Left ventricle myocardium inferior (tissue), 1 donor: ENCODE measurements at places on chromosomes 3 and 15.

- DNase-seq, result no peak
Observed at GRCh38 chr3:23574822-23575315, 230.9 kb upstream of the UBE2E1 start.

GRCh38 chr3:58055314-58055713 is 47.1 kb downstream of the FLNB start:
- no peak for DNase-seq

GRCh38 chr3:120559242-120560061 is 36.7 kb upstream of the NDUFB4 start:
- DNase-seq, result peak; percentile 54

DNA sequence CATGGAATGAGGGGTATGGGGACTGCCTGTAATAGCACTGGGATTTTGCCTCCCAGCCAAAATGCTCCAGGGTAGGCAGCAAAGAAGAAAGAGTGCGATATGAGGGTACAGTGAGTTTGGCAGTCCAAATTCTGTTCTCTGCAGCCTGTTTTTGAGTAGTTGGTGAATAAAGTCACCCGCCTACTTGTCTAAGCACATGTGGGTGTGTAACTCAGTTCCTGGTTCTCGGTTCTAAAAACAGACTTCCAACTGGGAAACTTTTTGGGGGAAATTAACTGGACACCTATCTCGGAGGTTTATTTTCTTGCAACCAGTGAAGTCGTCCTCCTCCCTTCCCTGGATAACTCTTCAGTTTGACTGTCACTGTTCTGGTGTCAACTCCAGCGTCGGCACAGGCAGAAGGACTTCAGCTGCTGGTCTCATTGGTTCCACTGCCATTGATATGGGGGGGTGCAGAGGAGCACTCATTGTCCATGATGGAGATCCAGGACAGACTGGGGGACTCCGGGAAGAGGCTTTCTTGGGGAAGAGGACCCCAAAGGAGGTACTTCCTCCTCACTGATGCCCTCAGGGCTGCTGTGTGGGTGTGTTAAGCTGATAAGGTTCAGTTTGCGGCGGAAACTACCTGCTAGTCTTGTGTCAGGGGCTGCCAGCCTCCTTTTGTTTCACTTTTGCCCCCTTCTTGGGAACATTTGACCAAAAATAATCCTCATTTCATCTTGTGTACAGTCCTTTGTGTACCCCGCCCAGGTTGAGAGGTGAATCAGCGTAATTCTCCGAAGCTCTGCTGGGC is 13.2 kb downstream of the GHRL start:
- no peak for DNase-seq

DNA sequence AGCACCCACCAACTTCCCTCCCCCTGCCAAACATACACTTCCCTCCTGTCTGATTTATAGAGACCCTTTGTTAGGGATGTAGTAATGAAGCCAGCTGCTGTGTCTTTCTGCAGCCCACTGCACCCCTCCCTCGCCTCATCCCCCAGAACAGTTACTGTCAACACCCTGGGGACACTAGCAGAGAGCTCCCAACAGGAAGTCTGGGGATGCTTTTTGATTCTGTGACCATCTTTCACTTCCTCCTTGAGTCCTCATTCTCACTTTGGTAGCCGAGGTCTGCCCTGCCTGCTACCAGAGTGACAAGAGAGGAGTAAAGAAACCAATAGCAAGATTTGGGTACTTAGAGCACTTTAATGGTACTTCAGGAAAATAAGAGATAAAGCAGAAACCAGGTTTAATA is 201.6 kb downstream of the SATB1 start:
- no peak for DNase-seq

- no peak for DNase-seq
Observed at GRCh38 chr3:128174675-128175590, 21.7 kb downstream of the EEFSEC start.

GRCh38 chr15:38154837-38155236 is 97.8 kb upstream of the SPRED1 start:
- no peak for DNase-seq

GRCh38 chr3:120214176-120214575 is 70.8 kb downstream of the GPR156 start:
- DNase-seq, result no peak

GRCh38 chr3:44077267-44077666 is 164.4 kb upstream of the TOPAZ1 start:
- no peak for DNase-seq

- no peak for DNase-seq
Observed at GRCh38 chr3:64398006-64398405, 172.7 kb upstream of the PRICKLE2 start.

GRCh38 chr15:90001683-90002427 is 731 bp downstream of the ZNF710 start:
- DNase-seq, result peak; percentile 66

- no peak for DNase-seq
Observed at GRCh38 chr3:157067114-157067513, 92.8 kb downstream of the CCNL1 start.

- DNase-seq, result no peak
Observed at GRCh38 chr3:37770336-37770735, 91.3 kb upstream of the CTDSPL start.

- peak; percentile 39 for DNase-seq
Observed at GRCh38 chr3:126850370-126851085, 132.4 kb upstream of the PLXNA1 start.

GRCh38 chr3:112759210-112759609 is 87.5 kb downstream of the CD200R1L start:
- DNase-seq, result no peak

GRCh38 chr15:82849556-82850512 is 40.4 kb downstream of the WHAMM start:
- DNase-seq, result peak; percentile 76

- no peak for DNase-seq
Observed at GRCh38 chr15:52134502-52135144, 22.0 kb upstream of the BCL2L10 start.

DNA sequence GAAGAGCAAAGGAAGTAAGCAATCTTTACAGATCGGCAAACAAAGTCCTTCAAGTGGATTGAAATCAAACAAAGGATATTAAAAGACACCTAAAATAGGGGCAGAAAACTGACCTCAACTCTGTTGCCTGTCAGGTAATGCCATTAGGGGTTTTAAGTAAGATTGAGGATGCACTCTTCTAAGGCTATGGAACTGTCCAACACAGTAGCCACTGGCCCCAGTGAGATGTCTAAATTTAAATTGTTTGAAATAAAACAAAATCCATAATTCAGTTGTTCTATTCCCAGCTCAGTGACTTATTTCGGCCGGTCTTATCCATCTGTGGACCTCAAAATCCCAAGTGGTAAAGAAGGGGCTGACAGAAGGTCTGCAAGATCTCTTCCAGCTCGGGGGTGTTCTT is 49.5 kb upstream of the LMCD1 start:
- no peak for DNase-seq

- no peak for DNase-seq
Observed at GRCh38 chr3:111541911-111542483, at the start of gene CD96. Gene CD96 (plus strand): TSS chr3:111542197. CDS start chr3:111542249, 52 bp downstream.

DNA sequence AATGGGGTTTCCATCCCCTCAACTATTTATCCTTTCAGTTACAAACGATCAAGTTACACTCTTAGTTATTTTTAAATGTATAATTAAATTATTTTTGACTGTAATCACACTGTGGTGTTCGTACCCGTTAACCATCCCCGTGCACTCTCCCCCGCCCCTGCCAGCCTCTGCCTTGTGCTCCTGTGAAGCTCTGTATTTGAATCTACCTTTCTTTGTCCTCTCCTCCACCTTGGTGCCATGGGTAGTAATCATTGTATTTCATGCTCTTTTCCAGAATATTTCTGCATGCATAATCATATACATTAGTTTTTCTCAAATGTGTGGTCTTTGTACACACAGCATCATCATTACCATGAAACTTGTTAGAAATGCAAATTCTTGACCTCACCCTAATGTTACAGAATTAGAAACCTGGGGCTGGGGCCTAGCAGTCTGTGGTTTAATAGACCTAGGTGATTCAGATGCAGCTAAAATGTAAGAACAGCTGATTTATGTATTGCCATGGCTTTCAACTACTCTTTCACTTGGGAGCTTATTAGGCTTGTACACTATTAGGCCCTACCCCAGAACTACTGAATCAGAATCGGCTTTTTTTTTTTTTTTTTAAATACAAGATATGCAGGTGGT is 91.5 kb downstream of the STT3B start:
- no peak for DNase-seq

DNA sequence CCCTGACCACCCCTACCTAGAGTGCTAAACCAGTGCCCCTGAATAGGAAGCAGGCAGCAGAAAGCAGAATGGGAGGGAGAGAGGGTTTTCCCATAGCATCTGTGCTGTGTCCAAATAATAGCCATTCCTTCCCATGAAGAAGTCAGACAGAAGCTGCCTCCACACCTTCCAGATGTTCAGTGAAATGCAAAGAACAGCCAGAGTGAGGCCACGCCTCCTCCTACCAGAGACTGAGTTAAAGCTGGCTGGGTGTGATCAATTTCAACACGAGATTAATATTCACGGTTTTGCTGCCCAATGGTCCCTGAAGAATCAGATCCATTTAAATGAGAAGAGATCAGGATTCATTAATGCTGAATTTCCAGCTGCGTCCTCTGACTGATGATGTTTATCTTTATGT is 111.8 kb downstream of the SRGAP3 start:
- no peak for DNase-seq

DNA sequence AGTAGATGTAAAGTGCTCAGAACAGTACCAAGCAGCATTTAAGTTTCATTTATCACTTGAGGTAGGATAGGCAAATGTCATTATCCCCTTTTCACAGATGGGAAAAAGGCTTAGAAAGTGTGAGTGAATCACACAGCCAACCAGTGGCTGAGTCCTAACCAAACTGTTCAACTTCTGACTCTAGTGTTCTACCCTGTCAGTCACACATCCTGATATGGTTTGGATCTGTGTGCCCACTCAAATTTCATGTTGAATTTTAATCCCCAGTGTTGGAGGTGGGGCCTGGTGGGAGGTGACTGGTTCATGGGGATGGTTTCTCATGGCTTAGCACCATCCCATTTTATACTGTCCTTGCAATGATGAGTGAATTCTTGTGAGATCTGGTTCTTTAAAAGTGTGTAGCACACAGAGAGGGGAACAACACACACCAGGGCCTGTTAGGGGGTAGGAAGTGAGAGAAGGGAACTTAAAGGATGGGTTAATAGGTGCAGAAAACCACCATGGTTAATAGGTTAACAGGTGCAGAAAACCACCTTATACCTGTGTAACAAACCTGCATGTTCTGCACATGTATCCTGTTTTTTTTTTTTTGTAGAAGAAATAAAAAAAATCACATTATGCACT is 304.7 kb downstream of the SUCLG2 start:
- DNase-seq, result no peak

DNA sequence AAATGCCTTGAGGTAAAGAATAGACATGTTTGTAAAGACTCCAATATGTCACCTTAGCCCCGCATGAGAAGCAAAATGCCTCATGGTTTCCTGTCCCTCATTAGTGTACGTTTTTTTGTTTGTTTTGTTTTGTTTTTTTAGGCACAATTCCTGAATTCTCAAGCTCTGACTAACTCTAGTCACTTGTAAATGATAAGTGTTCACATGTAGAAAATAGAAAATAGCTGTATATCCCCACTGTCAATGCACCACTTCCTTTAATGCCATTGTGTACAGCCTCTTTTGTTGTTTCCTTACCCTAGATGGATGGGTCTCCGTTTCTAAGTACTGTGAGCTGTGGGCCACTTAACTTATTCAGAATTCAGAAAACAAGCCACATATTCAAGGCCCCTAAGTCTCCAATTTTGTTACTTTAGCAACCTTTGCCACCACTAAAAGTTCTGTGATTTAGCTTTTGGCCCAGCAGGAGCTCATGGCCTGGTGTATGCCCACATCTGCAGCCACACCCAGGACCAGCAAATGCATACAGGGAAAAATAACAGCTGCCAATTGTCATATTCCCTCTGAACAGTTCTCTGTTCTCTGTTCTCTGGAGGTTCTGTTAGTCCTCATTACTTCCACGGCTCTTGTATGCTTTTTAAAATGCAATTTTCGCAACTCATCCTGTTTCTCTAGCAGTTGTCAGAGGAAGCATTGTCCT is 655.5 kb downstream of the GBE1 start:
- DNase-seq, result no peak

- DNase-seq, result no peak
Observed at GRCh38 chr3:8727605-8728512, 5.7 kb upstream of the CAV3 start.

DNA sequence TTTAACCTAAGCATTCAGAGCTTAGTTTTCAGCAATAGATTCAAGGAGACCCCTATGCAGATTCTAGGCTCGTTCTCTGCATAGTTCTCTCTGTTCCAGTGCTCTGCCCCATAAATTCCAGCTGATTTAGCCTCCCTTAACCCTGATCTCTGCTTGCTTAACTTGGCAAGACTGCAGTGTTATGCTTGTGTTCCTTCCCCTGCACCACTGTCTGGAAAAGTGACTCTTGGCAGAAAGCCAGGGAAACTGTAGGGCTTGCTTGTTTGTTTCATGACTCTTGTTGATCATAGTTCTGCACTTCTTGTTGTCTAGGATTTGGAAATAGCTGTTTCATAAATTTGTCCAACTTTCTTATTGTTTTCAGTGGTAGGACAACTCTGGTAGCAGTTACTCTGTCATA is 40.1 kb downstream of the ANAPC13 start:
- DNase-seq, result no peak

DNA sequence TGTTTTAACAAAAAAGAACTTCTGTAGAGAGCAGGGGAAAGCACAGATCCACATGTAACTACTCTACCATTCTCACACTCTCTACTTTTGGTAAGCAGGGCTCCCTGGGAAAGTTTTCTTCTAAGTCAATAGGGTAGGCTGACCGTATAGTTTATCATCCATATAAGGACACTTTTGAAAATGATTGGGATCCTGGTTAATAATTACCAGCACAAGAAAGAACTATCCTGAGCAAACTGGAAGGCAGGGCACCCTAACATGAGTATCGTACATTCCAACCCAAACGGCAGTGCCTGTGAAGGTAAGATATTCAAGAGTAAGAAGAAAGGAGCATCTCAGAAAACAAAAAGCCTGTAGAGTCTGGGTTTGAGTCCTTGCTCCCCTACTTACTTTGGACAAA is 22.1 kb downstream of the SUSD5 start:
- DNase-seq, result no peak

DNA sequence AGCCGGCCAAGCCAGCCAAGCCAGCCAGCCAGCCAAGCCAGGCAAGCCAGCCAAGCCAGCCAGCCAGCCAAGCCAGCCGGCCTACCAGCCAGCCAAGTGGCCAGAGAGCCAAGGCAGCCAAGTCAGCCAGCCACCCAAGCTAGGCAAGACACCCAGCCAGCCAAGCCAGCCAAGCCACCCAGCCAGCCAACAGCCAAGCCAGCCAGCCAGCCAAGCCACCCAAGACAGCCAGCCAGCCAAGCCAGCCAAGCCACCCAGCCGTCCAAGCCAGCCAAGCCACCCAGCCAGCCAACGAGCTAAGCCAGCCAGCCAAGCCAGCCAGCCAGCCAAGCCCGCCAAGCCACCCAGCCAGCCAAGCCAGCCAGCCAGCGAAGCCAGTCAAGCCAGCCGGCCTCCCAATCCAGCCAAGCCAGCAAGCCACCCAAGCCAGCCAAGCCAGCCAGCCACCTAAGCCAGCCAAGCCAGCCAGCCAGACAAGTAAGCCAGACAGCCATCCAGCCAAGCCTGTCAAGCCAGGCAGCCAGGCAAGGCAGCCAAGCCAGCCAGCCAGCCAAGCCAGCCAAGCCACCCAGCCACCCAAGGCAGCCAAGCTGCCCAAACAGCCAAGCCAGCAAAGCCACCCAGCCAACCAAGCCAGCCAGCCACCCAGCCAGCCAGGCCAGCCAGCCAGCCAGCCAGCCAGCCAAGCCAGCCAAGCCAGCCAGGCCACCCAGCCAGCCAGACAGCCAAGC is 200.5 kb downstream of the GOLGA6L6 start:
- DNase-seq, result peak; percentile 71
